ENCODE measurements at places on chromosomes 11 and 22.

GRCh38 chr11:79439886-79440570 is 802 bp downstream of the TENM4 start:
- peak; percentile 4 for DNase-seq

DNA sequence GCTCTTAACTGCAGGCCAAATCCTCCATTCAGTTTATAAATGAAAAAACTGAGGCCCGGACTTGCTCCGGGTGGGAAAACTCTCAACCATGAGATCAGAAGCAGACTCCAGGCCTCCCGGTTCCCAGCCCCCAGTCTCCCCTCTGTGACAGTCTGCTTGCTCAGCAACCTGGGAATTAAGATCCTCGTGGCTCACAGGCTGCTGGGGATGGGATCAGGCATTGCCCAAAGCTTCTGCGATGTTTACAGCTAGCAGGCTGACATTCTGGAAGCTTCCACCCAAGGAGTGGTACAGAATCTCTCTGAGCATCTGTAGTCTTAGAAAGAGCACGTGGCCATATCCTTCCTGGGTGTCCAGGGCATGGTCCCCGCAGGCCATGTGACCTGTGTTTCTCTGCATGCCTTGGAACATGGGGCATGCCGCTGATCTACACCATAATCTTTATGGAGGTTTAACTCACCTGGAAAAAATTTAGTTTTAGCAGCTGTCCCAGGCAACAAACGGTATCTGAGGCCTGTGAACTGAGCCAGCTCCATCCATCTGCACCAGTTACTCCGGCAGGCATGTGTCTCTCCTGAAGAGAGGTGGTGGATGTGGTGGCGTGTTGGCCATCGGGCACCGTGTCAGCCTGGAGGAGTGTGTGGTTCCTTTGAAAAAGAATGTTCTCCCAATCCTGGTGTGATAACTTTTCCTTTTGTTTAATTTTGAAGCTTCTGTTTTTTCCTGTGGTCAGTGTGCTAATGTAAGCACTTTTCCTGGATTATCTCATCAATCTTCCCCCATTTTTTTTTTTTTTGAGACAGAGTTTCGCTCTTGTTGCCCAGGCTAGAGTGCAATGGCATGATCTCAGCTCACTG is 7.9 kb downstream of the FBLN1 start:
- DNase-seq = no peak

DNA sequence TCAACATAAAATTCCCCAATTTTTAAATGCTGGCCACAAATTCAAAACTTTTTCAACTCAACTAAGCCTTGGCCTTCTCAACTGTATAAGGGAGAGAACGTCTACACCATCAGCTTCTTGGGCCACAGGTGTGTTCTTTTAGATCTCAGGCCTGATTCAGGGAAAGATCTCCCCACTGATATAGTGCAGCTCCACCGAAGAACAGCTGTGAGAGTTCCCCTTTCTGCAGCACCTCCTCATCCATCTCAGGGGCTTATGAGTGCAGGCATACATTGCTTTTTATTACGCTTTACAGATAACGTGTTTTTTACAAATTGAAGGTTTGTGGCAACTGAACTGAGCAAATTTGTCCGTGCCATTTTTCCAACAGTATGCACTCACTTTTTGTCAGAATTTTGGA is 8.0 kb upstream of the CD82 start:
- DNase-seq = no peak

GRCh38 chr22:24424901-24425775 is 2.3 kb upstream of the ADORA2A start:
- DNase-seq = no peak

DNA sequence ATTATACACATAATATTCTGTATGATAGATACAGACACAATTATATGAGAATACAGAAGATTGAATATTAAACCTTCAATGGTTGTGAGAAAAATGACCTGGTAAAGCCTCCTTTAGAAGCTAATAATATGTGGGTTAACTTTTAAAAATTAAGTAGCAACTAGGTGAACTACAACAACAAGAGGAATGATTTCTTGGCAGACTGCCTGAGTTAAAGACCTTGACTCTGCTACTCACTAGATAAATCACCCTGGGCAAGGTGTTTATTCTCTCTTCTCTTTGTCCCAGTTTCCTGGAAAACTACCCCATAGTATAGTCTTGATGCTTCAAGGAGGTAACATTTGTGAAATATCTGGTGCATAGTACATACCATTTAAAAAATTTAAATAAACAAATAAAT is 519.6 kb upstream of the TENM4 start:
- DNase-seq = no peak

- no peak for DNase-seq
Observed at GRCh38 chr11:18720091-18720807, 5.7 kb downstream of the IGSF22 start.

GRCh38 chr11:93198215-93198845 is 539 bp upstream of the SLC36A4 start:
- DNase-seq = no peak

DNA sequence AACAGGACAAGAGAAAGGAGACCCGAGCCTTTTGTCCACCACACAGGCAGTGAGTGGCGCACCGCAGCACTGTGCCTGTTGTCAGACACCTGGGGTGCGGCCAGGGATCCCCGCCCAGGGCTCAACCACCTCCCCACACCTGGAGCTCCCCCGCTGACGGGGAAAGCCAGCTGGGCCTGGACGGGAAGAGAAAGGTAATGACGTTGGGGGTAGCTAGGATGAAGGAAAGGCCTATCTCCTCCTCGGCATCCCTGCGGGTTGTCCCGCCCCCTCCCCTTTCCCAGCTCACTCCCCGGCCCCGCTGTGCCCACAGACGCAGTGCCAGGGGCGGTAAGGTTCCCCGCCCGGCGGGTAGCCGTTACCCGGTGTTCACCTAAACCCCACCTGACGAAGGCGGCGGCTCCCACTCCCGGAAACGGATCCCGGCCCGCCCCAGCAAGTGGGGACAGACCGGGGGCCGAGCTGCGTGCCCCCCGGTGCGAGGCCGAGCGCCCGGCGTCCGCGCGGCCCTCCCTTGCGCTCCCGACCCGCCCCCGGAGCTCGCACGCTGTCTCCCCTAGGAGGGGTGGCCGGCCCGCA is 495 bp downstream of the HYOU1 start:
- DNase-seq = peak; percentile 54

GRCh38 chr11:117808784-117809183 is 11.8 kb upstream of the DSCAML1 start:
- no peak for DNase-seq

Measured in stimulated activated CD4-positive, alpha-beta T cell treated with anti-CD3 and anti-CD28 coated beads, Interleukin-2, amount 100 ng/mL, for 24 hours (primary cell).